ENCODE measurements at places on chromosomes 2 and 18.

DNA sequence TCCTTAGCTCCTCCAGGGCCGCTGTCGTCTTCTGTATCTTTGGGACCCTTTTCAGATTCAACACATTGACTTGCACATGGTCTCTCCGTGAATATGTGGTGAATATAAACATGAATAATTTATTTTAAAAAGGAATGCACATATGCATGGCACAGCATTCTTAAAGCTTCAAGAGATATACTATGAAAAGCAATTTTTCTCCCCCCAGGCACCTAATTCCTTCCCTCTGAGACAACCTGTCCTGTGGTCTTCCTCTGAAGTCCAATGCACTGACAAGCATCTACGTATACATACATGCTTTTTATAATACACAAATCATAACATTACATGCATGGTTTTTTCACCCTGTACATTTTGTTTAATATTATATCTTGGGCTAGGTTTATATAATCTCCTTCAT, 285.1 kb downstream of the MYT1L start:
- DNase-seq = no peak

- DNase-seq = no peak
Measured at GRCh38 chr2:99159594-99159993, 4.8 kb downstream of the LIPT1 start.

DNA sequence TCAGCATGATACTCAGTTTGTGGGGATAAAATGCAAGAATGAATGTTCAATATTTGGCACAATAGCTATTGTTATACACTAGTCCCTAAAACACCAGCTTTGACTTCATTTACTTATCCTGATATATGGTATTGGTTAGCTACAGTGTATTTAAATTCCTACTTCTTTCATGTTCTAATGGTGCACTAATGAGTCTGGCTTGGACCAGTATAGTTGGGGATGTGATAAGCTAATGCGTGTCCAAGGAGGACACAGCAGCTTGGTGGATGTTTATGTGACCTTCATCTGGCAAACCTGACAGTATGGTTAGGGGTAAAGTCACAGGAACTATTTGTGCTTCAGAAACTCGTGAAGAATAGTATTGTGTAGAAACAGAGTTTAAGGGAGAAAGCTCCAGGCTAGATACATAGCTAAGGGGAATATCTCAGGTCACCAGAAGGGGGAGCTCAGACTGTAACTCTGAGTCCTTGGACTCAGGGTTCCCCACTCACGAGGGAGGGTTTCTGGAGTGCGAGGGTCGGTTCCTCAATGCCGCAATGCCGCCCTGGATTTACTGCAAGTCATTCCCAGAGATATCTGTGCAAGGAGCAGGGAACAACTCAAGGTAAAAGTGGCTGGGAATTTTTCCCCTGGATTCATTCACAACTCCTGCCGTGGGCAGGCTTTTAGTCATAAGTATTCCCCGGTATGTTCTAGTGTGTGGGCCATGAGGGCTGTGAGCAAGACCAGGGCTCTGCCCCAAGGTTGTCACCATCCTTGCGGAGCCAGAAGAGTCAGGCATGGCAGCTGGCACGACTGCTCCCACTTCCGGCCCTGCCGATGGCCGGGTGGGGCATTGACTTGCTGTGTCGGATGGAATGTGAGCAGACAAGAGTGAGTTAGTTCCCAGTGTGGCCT, 14.5 kb downstream of the IL1R2 start:
- DNase-seq = no peak

GRCh38 chr2:233867993-233868532, at the start of gene MSL3B:
TSS of gene MSL3B (minus strand) at chr2:233868386.
- no peak for DNase-seq

GRCh38 chr2:1606421-1607235, 137.7 kb downstream of the PXDN start:
- DNase-seq = no peak

- no peak for DNase-seq
Measured at GRCh38 chr2:197952540-197953202, 148.3 kb downstream of the PLCL1 start.

DNA sequence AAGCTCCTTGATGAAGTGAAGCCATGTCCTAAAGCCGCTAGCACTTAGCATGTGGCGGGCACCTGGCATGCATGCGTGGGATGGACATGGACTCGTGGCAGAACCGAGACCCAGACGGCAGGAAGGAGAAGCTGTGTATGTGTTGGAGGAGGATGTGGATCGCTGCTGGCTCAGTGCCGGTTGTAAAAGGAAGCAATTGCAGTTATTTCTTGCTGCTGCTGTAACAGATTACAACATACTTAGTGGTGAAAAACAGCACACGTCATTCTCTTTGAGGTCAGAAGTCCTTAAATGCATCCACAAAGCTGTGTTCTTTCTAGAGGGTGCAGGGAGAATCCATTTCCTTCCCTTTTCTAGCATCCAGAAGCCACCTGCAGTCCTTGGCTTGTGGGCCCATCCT, 74.6 kb downstream of the AGAP1 start:
- DNase-seq = no peak

DNA sequence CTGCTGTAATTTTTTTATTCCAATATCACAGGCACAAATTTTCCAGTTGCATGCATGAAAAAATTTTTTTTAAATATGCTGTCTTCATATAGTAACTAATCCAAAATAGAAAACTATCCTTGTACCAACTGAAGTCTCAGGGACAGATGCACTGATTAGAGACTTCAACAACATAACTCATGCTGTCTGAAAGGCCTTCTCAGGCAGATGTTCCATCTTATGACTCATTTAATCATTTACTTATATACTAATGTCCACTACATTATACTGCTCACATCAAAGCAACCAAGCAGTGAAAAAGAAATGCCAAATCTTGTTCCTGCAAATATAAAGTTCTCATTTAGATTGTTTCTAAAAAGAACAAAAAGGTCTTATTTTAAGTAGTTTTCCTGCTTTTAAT, 53.1 kb downstream of the OLA1 start:
- DNase-seq = no peak

GRCh38 chr2:135689679-135690078, 52.0 kb upstream of the UBXN4 start:
- DNase-seq = no peak

GRCh38 chr2:117856415-117857210, 42.1 kb downstream of the DDX18 start:
- DNase-seq = no peak

GRCh38 chr2:118992740-118993391, 50.9 kb downstream of the MARCO start:
- no peak for DNase-seq

GRCh38 chr2:75667884-75668283, 21.3 kb downstream of the MRPL19 start:
- DNase-seq = no peak

GRCh38 chr2:241469746-241470145, 38.6 kb downstream of the STK25 start:
- DNase-seq = no peak

- DNase-seq = no peak
Measured at GRCh38 chr2:88400037-88400767, 52.3 kb downstream of the FOXI3 start.

GRCh38 chr2:184769023-184769422, 170.7 kb downstream of the ZNF804A start:
- no peak for DNase-seq
